Memory B cell (primary cell): ENCODE measurements at places on chromosomes 16 and 17.

DNA sequence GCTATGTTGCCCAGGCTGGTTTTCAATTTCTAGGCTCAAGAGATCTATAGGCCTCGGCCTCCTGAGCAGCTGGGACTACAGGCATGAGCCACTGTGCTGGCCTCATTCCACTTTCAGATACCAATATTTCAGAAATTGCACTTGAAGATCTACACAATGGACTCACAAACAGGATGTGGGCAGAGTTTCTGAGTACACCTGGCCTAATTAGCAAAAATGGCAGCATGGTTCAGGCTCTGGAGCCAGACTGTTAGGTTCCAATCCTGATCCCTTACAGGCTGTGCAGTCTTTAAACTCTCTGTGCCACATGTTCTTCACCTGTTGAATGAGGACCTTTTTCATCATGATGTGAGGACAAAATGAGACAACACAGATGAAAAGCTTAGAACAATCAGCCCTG is 32.2 kb downstream of the RNF157 start:
- no peak for DNase-seq

- no peak for DNase-seq
Measured at GRCh38 chr17:47929218-47930000, 12.0 kb upstream of the PNPO start.

GRCh38 chr17:76139801-76140660 is 1.0 kb downstream of the FOXJ1 start:
- peak; percentile 51 for DNase-seq

DNA sequence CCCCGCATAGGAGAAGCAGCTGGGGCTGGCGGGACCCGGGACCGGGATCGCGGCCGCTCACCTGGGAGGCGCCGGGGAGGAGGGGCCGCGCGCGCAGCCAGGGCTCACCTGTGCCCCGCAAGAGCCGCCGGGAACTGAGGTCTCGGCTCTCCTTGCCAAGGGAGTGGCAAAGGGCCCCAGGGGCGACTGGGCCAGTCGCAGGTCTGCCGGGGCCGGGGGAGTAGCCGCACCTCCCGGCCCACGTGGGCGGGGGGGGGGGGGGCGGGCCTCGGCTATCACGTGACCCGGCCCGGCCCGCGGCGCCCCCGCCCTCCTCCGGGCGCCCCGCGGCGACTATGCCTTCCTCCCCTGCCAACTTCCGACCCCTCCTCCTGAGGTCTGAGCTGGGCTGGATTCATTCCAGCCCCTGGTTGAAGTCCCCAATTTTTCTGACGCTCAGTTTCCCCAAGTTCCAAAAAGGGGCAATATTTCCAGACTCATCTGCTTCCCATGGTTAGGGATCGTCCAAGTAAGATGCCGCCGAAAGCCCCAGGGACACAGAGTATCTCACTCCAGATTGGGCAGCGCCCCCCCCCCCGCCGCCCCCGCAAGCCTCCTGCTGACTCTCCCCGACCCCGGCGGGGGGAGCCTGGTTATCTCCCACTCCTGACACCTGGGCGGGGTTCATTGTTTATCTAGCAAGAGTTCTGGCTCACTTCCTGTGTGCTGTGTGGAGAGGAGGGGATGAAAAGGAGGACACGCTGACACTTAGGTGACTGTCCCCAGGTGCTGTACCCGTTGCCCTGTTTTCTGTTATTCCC is at the start of gene TMC6:
Gene TMC6, minus strand, starts transcription at position 205 of the 800 bp plus-strand sequence. CDS start 1,923 bp downstream, outside the sequence.
- peak; percentile 65 for DNase-seq

- DNase-seq: no peak
Measured at GRCh38 chr16:54325616-54326265, 39.2 kb upstream of the IRX3 start.

- no peak for DNase-seq
Measured at GRCh38 chr17:76166168-76166567, 25.1 kb upstream of the FOXJ1 start.

GRCh38 chr17:78925662-78926555 is 722 bp upstream of the TIMP2 start:
- DNase-seq: no peak

DNA sequence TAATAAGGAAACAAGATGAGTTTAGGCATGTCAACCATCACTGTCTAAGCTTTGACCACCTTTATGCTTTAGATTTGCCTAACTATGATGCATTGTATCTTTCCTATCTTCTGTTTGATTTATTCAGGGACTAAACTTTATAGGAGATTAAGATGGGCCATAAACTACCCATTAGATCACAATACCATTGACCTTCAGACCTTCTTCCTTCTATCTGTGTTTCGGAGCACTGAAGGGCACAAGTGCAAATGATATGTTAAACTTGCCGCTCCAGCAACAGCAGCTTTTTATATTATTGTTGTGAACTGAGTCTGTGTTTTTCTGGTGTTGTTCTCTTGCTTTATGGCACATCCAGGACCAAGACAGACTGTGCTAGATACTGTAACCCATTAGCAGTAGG is 16.6 kb upstream of the ALDH3A2 start:
- DNase-seq: no peak

DNA sequence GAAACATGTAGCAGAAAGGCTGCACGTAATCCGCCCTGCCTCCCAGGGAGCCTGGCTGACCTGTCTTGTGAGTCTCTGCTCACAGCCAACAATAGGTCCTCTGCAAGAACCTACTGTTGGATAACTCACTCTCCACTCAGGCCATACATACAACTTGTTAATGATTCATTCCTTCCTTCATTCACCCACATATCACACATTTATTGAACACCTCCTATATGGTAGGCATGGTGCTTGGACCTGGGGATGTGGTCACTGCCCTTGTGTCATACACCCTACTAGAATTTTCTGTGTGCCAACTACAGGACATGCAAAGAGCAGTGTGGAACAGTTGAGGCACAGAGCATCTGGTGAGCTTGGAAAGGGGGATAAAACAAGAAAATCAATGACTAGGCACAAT is 28.1 kb upstream of the HNF1B start:
- DNase-seq: no peak

DNA sequence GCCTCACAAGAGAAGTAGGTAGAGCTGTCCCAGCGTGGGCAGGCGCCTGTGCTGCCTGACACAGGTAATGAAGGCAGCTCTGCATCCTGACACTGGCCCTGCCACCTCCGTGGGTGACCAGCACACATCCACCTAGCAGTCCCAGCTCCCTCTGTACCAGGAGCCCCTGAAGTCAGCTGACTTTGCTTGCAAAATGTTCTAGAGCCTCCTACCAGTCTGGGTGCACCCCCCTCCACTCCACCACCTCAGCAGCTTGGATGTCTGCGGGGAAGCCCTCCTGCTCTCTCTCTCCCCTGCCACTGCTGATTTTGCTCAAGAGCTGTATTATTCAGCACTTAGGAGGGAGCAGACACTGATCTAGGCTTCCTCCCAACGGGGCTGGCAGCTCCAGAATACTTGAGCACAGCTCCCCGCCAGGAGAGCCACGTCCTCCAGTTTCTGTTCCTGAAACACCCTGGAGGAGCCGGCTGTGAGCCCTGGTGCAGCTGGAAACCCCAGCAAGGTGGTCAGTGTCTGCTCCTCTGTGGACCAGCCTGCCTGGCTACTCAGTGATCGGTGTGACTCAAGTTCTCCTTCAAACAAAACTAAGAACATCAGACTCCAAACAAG is 1.0 kb downstream of the RNF166 start:
- peak; percentile 32 for DNase-seq

- no peak for DNase-seq
Measured at GRCh38 chr16:23072769-23073549, 76.3 kb downstream of the USP31 start.

GRCh38 chr16:9225527-9226316 is 134.3 kb downstream of the HAPSTR1 start:
- DNase-seq: no peak

DNA sequence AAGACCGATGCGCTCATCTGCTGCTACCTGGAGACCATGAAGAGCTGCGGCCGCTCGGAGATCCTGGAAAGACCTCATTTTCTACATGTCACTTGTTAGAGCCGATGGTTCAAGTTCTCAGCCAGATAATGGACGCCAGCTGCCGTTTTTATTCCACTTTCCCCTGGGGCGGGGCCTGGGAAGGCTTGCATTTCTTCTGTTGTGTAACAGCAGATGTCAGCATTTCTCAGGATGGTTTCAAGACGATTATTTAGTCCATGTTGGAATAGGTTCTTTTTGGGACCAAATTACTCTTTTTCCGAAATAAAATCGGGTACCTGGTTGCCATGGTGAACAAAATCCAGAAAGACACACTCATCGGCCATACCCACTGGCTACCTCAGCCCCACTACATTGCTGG is 1418.3 kb downstream of the CDH11 start:
- no peak for DNase-seq

DNA sequence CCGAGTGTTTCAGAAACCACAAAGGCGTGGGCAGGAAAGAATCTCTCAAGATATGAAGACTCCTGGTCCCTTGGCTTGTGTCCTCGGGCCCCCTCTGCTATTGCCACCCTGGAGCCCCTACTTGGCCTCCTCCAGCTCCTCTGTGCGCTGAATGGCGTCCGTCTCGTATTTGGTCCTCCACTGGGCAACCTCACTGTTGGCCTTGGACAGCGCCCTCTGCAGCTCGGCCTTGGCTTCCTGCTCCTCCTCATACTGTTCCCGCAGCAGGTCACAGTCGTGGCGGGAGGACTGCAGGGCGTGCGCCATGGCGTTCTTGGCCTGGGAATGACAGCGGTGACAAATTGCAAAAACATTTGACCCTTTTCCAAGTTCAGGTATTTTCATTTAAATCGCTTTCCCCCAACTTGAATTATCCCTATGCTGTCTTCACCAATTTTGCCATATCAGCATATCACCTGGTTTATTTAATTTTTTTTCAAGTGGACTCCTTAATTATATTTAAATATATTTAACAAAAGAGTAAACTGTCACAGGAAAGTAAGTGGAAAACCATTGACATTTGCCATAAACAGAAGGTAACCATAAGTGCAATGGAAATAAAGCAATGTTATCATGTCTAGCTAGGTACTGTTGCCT is 59.7 kb downstream of the MYH13 start:
- no peak for DNase-seq

DNA sequence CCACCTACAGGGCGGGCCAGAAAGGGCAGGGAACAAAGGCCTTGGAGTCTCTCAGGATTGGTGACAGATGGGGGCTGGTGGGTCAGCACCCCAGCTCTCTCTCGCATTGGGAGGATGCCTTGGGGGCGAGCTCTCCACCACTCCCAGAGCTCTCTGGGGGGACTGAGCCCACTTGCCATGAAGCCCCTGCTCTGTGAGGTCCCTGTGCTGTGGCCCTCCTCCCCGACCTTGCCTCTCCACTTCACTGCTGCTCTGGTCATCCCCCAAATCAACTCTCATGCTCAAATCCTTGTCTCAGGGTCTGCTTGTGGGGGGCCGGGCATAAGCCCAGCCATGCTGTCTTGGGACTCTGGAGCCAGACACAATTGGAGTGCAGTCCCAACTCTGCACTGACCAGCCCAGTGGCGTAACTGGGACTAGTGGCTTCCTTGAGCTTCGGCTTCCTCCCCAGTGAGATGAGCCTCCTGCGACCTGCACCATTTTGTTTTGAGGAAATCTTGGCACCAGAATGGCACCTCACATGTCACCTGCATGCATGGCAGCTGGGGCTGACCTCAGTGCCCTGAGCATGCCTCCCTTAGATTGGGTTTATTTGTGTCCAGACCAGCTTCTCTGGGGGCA is 184.5 kb downstream of the IRF8 start:
- no peak for DNase-seq

- peak; percentile 35 for DNase-seq
Measured at GRCh38 chr17:49434821-49435670, 20.4 kb upstream of the PHB1 start.

DNA sequence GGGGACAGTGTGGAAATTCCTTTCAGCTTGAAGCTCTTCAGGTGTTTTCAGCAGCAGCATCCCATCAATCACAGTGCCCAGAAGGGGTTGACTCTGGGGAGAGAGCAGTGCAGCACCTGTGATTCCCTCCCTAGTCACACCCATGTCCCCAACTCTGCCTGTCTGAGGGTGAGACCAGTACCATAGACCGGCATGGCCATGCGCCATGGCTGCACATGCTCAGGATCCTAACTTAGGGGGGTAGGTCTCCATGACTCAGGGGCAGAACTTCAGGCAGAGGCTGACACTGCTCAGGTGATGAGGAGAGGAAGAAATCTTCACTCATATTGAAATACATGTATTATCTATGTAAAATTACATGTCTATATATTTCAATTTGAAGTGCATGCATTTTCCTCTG is 19.9 kb downstream of the CES1 start:
- DNase-seq: no peak

DNA sequence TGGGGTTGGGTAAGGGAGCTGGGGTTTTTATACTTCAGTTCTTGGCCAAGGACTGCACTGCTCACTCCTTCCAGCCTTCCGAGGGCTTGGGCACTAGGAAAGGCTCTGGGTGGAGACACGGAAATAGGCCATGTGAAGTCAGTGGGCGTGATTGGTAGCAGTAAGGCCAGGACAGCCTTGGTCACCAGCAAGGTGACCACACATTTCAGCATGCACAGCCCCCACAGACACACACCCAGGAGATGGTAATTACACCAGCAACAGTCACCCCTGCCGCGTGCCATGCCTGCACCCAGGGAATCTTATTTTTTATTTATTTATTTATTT is 252.5 kb downstream of the SEC14L1 start:
- DNase-seq: no peak

DNA sequence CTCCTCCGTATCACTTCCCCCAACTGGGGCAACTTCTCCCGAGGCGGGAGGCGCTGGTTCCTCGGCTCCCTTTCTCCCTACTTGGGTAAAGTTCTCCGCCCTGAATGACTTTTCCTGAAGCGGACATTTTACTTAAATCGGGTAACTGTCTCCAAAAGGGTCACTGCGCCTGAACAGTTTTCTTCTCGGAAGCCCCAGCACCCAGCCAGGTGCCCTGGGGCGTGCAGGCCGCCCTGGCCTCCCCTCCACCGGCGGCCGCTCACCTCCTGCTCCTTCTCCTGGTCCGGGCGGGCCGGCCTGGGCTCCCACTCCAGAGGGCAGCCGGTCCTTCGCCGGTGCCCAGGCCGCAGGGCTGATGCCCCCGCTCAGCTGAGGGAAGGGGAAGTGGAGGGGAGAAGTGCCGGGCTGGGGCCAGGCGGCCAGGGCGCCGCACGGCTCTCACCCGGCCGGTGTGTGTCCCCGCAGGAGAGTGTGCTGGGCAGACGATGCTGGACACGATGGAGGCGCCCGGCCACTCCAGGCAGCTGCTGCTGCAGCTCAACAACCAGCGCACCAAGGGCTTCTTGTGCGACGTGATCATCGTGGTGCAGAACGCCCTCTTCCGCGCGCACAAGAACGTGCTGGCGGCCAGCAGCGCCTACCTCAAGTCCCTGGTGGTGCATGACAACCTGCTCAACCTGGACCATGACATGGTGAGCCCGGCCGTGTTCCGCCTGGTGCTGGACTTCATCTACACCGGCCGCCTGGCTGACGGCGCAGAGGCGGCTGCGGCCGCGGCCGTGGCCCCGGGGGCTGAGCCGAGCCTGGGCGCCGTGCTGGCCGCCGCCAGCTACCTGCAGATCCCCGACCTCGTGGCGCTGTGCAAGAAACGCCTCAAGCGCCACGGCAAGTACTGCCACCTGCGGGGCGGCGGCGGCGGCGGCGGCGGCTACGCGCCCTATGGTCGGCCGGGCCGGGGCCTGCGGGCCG is 1.6 kb downstream of the HIC1 start:
- peak; percentile 62 for DNase-seq

DNA sequence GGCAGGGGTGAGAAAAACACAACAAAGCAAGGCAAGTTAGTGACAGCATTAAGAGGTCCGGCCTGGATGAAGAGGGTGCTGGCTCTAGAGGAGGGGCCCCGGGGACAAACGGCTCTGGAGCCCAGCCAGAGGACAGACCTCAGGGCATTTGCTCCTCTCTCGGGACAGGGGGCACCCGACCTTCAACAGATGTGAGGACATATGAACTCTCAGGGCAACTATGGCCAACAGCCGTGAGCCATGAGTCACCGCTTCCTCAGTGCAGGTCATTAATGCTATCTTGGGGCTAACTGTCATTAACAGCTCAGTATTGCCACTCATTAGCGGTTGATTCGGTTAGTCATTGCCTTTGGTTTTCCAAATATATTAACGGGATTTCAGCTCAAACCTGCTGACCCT is 9.7 kb upstream of the ARL5C start:
- no peak for DNase-seq
